NCI-H1417 treated with DMSO at 0.1 percent for 48 hours (cell line): ENCODE measurements at places on chromosomes 6 and 20.

DNA sequence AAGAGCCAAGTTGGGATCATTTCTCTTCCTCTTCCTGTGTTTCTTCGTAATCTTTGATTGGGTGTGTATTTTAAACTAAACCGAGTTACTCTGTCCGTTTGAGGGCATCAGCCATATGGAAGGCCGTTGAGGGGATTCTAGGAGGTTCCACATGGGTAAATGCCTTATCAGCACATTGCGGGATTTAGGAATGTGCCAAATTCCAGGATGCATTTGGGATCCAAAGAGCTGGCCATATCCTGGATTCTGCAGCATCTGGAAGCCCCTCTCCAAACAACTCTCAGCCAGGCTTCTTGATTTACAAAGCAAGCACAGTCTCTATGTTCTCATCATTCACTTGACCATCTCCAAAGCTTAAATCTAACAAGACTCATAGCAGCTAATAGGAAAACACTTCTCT, 67.6 kb upstream of the RIN2 start:
- DNase-seq, result no peak

DNA sequence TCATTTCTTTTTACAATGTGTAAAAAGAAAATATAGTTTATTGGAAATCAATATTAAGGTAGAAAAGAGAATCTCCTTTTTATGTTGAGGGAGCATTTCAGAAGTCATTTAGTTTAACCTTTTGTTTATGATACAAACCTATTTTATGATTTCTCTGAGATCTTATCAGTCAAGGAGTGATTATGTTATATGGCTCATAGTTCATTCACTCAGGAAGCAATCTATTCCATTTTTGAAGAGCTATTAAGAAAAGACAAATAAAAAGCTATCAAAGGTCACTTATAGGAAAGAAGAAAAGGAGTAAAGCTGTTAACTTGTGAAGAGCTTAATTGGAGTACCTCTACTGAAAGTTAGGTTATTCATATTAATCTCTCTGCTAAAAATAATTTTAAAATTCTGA, 526.6 kb upstream of the JAG1 start:
- no peak for DNase-seq

- DNase-seq, result no peak
Observed at GRCh38 chr6:125826695-125827463, 36.1 kb downstream of the NCOA7 start.

GRCh38 chr20:59333260-59333845, 32.9 kb downstream of the EDN3 start:
- DNase-seq, result no peak

DNA sequence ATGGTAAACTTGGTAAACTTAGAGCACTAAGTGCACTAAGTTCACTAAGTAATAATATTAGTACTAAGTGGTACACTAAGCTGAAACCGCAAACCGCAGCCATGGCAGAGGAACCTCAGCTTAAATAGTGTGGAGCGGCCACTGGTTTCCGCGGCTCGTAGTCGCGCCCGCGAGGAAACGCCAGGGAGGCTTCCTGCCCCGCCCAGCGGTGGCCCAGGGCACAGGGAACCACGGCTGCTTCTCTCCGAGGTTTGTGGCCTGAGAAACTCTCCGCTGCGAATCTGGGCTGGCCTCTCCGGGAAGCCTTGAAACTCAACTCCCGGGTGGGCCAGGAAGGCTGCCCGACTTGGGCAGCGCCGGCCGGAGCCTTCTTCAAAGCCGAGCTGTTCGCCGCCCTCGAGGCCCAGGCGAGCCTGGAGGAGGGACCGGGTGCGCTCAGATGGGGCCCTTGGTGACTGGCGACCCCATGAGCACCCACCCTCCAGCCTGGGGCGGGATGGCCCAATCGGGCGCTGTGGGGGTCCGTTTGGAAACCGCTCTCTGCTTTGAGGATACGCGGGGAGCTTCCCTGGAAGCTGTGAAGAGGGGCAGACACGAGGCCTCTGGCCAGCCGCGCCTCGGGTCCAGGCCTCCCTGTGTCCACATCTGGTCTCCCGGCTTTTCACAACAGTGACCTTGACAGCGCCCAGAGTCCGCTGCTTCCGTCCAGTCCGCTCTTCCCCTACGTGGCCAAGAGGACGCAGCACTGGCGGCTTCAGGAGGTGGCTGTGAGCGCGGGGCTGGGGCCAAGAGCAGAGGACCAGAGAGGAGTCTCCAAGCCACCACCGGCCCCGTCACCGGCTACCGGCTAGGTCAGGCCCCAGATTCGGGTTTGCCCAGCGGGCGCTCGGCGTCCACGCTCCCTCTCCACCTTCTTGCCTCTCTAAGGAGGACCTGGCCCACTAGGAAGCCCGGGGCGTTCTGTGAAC, 25.4 kb upstream of the HLA-E start:
- DNase-seq, result no peak

GRCh38 chr6:166119116-166119911, 48.3 kb downstream of the TBXT start:
- DNase-seq, result no peak

- DNase-seq, result no peak
Observed at GRCh38 chr20:57435105-57435497, 43.9 kb downstream of the RBM38 start.

GRCh38 chr6:816510-817084, 123.7 kb upstream of the EXOC2 start:
- no peak for DNase-seq

DNA sequence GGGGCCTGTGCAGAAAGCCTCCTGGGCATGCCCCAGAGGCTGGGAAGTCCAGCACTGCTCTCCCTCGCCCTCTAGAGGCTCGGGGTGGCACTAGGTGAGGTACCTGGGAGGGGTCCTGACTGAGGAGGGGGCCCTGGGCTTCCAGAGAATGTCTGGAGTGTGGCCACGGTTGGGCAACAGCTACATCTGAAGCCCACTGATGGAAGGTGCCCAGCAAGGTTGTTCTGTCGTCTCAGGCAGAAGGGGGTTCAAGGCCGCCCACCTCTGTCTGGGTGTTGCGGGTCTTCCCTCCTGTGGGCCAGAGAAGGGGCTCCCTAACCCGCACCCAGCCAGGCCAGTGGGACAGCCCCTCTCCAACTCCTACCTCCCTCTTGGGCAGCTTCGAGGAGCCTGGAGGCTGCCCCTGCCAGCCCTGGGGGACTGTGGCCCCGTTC, 11.4 kb upstream of the VEGFA start:
- DNase-seq, result no peak

GRCh38 chr6:50147371-50147770, 97.6 kb upstream of the DEFB112 start:
- no peak for DNase-seq

- DNase-seq, result no peak
Observed at GRCh38 chr6:166397849-166398248, 15.1 kb upstream of the MPC1 start.

DNA sequence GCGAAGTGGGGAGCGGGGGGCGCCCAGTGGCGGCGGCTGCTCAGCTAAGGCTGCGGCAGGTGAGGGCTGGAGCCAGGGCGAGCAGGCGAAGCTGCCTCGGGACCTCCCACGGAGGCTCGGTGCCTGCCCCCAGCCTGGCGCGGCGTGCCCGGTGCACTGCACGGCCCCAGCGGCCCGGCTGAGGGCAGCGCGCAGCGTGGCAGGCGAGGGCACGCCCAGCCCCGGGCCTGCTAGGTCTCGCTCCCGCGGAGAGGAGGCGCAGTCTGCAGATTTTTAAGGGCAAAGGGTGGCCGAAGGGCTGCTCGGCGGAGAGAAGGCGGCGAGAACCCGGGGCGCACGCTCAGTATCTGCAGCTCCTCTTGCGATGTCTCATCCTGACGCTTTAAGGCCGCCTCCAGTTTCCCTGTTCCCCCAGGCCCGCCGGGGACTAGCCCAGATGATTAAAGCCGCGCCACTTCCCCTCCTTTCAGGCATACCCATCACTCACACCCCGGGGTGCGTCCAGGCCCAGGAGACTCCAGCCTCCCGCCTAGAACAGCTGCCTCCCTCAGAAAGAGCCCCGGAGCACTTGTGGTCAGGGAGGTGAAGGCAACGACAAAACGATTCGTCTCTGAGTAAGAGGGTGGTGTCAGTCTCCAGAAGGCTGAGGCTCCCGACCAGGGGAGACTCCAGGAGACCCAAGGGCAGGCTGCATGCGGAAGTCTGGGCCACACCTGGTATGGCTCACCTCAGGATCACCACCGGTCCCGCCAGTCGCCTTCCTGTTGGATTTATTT, at the start of gene FERMT1:
TSS of gene FERMT1 (minus strand) at position 158 of the 776 bp plus-strand sequence. CDS start 3,476 bp downstream, outside the sequence.
- peak; percentile 60 for DNase-seq

DNA sequence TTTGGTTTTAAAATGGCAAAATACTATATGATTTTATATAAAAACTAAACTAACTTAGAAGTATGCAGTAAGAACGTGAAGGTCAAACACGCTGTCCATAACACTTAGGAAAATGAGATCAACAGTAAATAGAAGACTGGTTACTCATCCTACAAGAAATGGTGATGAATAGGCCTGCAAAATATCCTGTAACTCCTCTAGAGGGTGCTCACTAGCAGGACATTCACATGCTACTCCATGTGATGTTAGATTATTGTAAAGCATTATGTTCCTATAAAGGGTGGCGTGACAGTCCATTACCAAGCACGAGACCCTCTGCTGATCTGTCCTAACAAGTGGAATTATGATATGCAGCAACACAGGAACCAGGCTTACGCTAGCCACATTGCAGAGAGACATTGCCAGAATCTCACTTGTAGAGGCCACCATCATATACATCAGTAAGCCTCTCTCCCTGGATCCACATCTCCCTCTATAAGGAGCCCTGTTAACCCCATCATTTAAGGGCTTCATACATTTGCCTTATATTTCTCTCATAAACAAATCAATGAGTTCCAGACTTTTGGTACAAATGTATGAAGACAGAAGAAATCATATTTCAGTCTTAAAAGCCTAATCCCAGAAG, 18.0 kb upstream of the DEFB129 start:
- DNase-seq, result no peak

DNA sequence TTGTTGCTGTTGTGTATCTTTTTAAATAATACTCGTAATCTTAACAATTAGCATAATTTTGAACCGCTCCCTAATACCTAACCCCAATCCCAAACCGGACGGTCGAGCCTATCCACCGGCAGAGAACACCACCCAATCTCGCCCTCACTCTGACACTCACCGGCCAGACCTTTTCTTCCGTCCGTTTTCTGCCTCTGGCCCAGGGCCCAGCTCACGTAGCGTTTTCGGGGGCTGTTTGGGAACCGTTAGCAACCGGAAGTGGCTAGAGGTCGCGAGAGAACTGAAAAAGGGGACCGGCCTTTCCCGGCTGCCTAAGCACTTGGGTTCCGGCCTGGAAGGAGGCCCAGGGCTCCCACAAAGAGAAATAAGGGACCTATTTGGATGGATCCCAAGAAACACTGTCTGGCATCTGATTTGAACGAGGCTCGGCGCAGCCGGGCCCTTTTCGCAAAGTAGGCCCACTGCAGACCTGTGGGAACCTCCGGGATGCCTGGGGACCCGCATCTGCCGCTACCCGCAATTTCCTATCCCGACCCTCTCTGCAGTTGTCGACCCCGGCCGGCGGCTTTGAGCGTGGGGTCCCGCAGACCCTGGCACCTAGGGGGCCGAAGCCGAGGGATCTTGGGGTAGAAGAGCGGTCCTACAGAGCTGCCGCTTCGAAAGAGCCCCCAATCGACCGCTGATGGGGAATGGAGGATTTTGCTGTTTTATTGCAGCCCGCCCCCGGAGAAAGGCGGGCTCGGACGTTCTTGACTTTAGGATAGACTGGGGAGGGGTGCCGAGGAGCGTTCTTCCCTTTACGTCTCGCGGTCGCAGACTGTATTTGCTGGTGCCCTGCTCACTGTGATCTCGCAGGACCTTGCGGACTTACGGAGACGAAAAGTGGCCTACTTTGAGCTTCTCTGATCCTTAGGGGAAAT, 4.8 kb upstream of the ZKSCAN8 start:
- DNase-seq, result no peak

DNA sequence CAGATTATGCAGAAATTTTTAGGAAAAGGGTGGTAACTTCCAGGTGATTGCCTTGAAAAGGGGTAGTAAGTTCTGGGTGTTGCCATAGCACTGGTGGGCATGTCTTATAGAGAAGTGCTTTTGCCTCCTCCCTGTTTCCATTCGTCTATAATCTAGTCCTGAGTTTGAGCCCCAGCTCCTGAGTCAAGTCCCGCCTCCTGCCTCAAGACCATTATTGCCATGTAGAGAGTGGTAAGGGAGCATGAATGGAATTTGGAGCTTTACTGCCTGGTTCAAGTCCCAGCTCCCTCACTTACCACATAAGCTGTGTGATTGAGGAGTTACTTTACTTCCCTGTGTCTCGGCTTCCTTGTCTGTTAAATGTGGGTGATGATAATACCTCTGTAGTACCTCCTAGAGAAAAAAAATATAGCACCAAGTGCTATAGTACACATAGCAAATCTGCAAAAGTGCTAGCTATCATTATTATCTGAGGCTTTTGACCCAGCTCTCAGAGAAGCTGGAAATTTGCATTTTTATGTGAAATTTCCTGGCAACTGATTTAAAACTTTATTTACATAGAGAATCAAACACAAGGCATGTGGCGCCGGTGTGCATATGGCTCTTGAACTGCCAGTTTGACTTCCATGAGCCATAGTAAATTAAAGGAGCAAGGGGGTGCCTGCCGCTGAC, 36.0 kb downstream of the TGM6 start:
- no peak for DNase-seq

DNA sequence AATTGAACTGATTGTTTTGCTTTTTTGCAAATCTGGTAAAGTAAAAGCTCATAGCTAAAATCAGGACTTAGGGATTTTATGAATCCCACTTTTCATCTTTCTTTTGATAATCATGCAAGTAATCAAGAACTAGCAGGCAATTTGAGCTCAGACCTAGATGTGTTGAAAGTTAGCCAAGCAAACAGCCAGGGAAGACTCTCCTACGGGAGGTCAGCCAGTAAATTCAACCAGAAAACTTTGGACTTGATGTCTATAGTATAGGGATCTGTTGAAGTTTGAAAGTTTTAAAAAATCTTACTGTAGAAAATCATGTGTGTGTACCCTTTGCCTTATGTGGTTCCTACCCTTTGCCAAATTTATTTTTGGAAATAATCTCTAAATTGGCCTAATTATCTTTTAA, 95.0 kb upstream of the TPD52L1 start:
- DNase-seq, result no peak

- DNase-seq, result no peak
Observed at GRCh38 chr6:40378071-40378724, 209.0 kb downstream of the LRFN2 start.

DNA sequence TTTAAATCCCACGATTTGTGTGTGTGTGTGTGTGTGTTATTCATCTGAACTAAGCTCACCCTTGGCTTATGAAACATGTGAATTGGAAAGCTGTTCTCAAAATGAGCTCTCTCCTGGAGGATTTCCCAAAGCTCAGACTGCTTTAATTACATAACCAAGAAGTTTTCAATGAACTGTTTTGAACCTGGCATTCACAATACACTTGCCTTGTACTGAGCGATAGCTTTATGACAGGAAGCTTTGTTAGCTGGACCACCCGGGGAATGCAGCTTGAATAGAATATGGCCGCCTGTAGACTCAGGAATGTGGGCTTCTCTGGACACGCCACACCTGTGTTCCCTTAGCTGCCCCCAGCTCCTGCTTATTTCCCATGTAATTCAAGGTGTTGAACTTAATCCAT, 71.4 kb upstream of the PREP start:
- no peak for DNase-seq
